IgD-negative memory B cell (primary cell): ENCODE measurements at places on chromosomes 2 and 18. TPM values are rescaled to one million over a fixed set of nuclear protein-coding genes. Genes with fewer than 3 reads are reported as not detected.

The AOX1 gene
- not detected for polyA plus RNA-seq

The SLC30A3 gene
- polyA plus RNA-seq, result not detected

The NOP58 gene
- polyA plus RNA-seq, result 111 TPM

The GALNT13 gene
- not detected for polyA plus RNA-seq

The RASGRP3 gene
- 82.4 TPM for polyA plus RNA-seq

The SMCHD1 gene
- 54.0 TPM for polyA plus RNA-seq

The EXOC6B gene
- 3.2 TPM for polyA plus RNA-seq

The TUBB8B gene
- polyA plus RNA-seq, result 0.38 TPM

The CPS1 gene
- not detected for polyA plus RNA-seq

The POTEI gene
- not detected for polyA plus RNA-seq

The CPLX4 gene
- polyA plus RNA-seq, result not detected

The MC2R gene
- not detected for polyA plus RNA-seq

The GMCL1 gene
- polyA plus RNA-seq, result 25.7 TPM

The MERTK gene
- polyA plus RNA-seq, result 0.33 TPM

The SMPD4 gene
- 43.3 TPM for polyA plus RNA-seq

The OR6B2 gene
- polyA plus RNA-seq, result not detected

The SLC8A1 gene
- polyA plus RNA-seq, result not detected

The LIMS1 gene
- polyA plus RNA-seq, result 42.2 TPM

The NLRC4 gene
- polyA plus RNA-seq, result 1.6 TPM

The CAVIN2 gene
- 4.8 TPM for polyA plus RNA-seq

The UGT1A4 gene
- not detected for polyA plus RNA-seq

The SCYGR7 gene
- polyA plus RNA-seq, result not detected

The CIDEA gene
- not detected for polyA plus RNA-seq

The FNDC4 gene
- not detected for polyA plus RNA-seq

The ZC3H6 gene
- 7.5 TPM for polyA plus RNA-seq
